ENCODE measurements at places on chromosomes 1 and 21.

GRCh38 chr1:209008586-209008985 is 574.9 kb upstream of the CAMK1G start:
- no peak for DNase-seq

DNA sequence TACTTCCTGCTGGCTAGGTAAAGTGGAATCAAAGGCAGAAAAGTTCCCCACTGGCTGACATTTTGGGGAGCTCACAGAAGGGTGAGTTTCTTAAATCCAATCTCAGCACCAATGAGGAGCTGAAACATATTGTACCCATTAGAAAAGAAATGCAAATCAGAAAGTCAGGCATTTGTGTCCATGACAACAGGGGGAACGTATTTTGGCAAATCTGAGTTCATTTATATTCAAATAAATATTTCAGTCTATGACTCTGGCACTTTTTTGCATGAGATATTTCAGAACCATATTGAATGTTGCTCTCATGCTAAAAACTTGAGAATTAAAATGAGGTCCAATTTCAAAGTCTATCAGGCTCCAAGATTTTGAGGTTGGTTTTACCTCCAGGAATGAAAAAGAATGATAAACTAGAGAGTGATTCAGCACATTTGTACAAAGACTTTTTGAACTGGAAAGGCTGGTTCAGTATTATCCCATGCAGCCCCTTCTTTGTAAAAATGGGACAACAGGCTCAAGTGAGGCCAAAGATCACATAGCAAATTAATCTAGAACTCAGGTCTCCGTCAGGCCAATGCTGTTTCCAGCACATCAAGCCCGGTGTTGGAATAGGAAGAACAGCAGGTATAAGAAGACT is 202.2 kb downstream of the RRAGC start:
- DNase-seq = no peak

- no peak for DNase-seq
These were observed 87.9 kb upstream of the SOX13 start for GRCh38 chr1:203985044-203985443.

GRCh38 chr1:202615501-202616354 is 94.5 kb downstream of the SYT2 start:
- no peak for DNase-seq

DNA sequence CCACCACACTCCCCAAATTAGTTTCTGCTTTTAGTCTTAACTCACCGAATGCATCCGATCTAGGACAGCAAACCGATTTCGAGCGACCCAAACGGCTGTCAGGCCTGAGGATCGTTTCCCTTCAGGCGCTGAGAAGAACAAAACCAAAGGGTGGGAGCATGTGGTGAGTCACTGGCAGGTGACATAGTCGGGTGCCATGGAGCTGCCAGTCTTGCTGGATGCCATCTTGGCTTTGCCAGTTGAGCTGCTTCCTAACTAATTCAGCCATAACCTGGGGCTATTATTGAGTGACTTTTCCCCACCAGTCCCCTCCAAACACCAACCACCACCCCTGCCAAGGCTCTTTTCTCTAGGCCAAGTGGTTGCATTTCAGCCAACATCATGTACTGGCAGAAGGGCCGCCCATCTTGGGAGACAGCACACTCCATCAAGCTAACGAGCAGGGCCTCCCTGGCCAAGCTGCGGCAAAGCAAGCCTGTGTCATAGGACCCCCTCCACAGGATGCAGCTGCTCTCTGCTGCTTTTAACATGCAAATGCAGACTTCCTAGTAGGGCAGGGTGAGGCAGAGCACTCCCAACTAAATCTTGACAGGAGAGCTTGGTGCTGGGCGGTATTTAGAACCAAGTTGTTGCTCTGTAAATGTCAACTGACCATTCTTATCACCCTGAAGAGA is 22.3 kb upstream of the PEX19 start:
- DNase-seq = no peak

GRCh38 chr21:42162831-42163510 is 56.0 kb upstream of the ABCG1 start:
- no peak for DNase-seq

DNA sequence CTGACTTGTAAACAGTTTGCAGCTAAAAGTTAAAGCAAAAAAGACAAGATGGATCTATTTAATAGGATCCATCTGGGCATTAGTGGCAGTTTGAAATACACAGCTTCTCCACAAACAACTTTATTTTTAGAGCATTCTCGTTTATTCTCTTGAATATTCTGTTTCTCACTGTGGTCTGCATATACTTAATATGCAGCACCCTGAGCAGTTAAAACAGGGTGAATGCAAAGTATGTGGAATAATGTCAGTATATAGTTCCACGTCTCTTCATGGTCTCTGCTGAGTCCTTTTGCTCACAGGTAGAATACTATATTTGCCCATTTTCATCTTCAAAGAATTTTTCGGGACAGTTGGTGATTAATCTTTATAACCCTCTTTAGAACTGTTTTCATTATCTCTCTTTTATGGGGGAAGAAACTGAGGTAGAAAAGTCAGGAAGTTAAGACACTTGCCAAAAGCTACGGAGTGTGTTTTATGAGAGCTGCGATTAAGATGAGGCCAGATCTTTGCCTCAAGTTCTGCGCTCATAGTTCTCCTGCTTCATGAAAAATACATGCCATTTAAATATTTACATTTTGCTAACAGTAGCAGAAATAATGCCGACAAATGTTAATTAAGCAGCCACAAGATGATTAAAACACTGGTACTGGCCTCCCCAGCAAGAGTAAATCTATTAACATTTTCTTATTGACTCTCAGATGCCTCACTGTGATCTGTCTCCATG is 115.6 kb downstream of the PTBP2 start:
- DNase-seq = no peak

GRCh38 chr1:184482136-184482535 is 95.3 kb downstream of the C1orf21 start:
- no peak for DNase-seq

GRCh38 chr1:16249596-16250241 is 12.7 kb upstream of the CPLANE2 start:
- DNase-seq = no peak

GRCh38 chr1:155130272-155131006 is 2.8 kb downstream of the EFNA1 start:
- no peak for DNase-seq

DNA sequence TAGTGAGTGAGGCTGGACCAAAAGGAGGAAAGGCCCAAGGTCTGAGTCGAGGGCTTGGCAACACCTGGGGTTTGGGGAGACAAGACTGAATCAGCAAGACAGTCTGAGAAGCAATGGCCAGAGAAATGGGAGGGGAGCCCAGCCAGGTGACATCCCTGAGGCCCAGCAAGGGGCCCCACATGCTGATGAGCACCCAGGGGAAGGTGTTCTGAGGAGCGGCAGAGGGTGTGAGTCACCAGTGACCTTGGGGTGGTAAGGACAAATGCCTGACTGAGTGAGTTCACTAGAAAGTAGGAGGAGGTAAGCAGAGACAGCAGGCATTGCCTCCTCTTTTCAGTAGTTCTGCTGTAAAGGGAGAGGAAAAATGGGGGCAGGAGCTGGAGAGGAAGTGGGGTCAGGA is 192.4 kb upstream of the GALNT2 start:
- no peak for DNase-seq

- no peak for DNase-seq
These were observed 35.7 kb upstream of the SUCO start for GRCh38 chr1:172497230-172497629.

DNA sequence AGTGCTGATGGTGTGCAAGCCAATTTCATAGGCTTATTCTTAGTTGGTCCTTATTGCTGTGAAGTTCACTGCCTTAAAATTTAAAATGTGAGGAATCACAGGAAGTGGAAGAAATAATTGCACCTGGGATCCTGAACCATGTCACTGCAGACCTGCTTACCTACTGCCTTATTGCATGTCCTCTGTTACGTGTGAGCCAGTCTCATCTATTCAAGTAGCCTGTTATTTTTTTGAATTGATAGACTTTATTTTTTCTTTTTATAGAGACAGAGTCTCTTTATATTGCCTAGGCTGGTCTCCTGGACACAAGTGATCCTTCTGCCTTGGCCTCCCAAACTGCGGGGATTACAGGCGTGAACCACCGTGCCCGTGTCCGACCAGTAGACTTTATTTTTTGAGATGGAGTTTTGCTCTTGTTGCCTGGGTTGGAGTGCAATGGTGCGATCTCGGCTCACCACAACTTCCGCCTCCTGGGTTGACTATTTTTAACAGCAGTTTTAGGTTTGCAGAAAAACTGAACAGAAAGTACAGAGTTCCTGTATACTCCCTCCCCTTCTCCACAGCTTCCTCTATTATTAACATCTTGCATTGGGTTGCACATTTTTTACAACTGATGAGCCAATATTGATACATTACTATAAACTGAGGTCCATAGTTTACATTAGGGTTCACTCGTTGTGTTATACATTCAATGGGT is 14.0 kb upstream of the DISC1 start:
- DNase-seq = no peak

GRCh38 chr1:179818260-179818659 is 59.3 kb downstream of the TOR1AIP2 start:
- no peak for DNase-seq

DNA sequence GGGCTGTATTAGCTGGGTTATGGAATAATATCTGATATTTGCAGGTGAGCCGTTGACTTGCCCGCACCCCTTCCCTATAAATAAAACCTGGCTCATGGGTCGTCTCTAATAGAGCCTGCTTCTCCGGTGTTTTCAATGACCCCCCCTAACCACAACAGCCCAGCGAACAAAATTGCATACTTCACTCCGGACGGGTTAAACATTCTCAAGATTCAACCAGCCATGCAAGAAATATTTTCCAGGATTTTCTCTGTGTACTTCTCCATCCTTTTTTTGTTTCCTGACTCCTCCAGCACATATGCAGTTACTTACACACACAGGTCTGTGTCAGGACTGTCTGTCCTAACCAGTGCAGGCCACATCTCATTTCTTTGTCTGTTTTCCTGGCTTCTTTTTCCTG is 267.7 kb downstream of the ZNF648 start:
- no peak for DNase-seq

GRCh38 chr21:45027241-45028196 is 46.9 kb upstream of the ADARB1 start:
- DNase-seq = no peak

DNA sequence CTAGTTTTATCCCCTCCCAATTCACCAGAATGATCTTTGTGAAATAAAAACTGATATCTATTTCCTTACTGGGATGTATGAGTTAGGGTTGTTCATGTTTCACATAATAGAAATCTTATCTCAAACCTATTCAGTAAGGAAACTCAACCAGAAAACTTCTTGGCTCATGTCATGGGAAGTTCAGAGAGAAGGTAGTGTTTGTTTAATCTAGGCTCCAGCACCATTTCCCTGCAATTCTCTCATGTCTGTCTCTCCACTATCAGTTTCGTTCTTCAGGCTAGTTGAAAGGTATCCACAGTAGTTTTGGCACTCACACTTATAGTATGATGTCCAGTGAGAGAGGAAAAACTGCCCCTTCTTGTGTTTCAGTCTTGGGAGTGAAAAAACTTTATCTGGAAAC is 34.6 kb upstream of the UHMK1 start:
- no peak for DNase-seq

GRCh38 chr1:225882694-225883615 is 775 bp upstream of the TMEM63A start:
- no peak for DNase-seq

DNA sequence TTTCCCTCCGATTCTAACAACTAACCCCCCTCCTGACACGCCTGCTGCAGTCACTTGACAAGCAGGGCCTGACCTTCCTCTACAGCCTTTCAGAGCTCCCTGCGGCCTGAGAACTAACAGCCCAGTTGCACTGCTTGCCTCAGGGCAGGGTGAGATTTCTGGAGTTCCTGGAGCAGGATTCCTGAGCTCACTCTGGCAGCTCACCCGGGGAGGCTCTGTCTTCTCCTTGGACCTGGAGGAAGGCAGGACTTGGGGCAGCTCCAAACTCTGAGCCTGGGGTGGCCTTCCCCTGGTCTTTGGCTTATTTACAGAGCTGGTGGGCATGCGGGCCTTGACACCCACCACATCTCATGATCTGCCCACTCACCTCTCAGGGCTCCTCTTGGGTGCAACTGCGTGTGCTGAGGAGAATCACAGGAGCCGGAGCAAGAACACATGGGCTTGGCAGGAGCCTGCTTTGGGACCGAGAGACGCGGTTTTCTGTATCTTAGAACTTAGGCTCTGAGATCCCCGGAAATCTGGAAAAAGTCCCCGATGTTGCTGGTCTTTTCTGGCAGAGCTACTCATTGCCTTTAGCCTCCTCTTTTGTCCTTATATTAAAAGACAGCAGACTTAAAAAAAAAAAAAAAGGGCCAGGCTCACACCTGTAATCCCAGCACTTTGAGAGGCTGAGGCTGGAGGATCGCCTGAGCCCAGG is 13.1 kb upstream of the SLC25A34 start:
- no peak for DNase-seq

GRCh38 chr1:9505143-9505542 is 34.1 kb upstream of the SLC25A33 start:
- no peak for DNase-seq

DNA sequence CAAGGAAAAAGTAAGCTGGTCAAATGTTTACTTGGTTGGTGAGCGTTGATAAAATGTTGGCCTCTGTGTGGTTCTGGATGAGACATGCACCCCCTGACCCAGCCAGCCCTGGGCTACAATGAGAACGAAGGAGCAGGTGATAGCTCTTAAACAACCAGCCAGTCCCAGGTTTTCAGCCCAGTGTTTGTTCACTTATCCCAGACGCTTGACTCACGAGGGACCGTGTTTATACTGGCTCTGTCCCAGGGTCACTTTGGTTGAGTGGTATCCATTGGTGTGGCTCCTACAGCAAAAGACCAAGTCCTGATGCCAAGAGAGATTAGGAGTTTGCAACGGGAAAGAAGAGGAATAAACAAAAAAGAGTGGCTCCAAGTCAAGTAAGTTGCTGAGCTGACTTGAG is 86.9 kb downstream of the KCNJ15 start:
- no peak for DNase-seq

DNA sequence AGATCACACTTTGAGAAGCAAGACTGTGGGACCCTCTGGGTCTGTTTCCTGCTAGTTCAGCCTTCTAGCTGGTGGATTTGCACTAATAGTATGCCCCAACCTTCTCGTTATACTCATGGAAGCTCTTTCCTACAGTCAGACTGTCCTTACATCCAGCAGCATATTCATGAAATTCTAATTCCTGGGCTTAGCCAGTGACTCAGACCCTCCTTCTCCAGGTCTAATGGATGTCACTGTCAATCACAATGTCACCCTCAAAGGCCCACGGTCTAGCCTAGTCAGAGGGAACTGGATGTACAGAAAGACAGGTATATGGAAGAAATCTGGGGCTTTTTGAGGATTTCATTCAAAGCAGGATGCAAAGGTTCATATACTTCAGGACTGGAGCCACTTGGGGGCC is 72.4 kb downstream of the KCNJ15 start:
- no peak for DNase-seq

- DNase-seq = no peak
These were observed 14.3 kb downstream of the QSOX1 start for GRCh38 chr1:180168786-180169639.

- no peak for DNase-seq
These were observed 41.0 kb downstream of the MFSD2A start for GRCh38 chr1:39995973-39996393.

DNA sequence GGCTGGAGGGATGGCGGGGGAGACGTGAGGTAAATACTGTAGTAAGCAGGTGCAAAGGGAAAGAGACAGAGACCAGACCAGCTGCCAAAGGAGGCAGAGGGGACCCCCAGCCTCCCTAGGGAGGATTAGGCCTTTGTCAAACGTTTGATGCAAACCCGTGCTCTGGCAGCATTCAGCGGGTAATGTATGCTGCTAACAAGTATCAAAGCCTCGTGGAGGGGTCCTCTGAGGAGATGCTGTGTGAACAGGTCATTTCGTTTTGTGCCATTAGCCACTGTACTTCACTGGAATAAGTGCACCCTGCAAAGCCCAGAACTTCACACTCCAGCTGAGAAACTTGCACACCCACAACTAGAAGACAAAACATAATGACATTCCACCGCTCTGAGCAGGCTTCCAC is 644.5 kb downstream of the NPHP4 start:
- DNase-seq = no peak
